Ovary (tissue), 10 donors: ENCODE measurements at places on chromosomes 5 and 9. TPM values are rescaled to one million over a fixed set of nuclear protein-coding genes. Genes with fewer than 3 reads are reported as not detected.

DNA sequence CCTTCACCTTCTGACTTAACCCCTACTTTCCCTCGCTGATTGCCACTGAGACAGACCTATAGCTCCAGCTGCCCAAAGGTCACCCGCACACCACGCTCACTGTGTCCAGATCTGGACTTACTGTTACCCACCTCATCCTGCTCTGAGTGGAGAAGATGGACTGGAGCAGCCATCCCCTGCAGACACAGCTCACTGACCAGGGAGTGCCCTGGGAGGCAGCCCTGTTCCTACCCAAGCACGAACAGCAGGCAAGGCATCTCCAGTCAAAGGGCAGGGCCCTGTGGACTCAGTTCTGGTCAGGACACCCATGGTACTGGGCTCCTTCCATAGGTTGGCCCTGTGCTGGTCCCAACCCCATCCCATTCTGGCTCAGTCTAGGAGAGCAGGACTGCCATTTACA is 9.5 kb upstream of the BARX1 start:
- no peak overlapping the region for H3K27ac ChIP-seq
- DNase-seq, result no peak
- no peak overlapping the region for H3K4me3 ChIP-seq
- H3K27me3 ChIP-seq, result no peaks in the 10 kb centered on the region
- H3K36me3 ChIP-seq, result no peaks in the 10 kb centered on the region

DNA sequence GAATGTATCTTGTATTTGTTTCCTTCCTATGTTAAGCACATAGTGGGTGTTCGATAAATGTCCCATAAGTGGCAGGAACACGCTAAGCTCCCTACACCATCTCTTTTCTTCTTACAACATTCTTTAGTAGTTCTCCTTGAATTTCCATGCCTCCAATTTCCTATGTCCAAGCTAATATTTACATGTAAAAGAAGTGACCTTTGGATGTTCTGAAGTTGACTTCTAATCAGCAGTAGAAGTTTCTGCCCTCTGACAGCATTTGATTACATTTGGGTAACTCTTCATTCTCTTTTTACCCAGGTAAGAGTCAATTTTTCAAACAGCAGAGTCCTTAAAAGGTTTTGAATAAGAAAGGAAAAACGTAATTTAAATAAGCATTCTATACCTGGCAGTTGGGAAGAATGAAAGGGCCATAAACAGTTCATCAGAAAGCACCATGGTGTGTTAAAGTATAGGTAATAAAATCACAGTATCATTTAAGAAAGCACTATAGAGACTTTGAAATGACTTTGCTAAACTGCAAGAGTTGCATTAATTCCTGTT is 78.9 kb downstream of the TRPM3 start:
- no peak overlapping the region for H3K4me3 ChIP-seq
- no peak for DNase-seq
- H3K27me3 ChIP-seq, result no peaks in the 10 kb centered on the region

GRCh38 chr5:74639807-74640449 is 600 bp downstream of the ENC1 start:
- H3K4me1 ChIP-seq, result peaks cover 7% of the 10 kb centered on the region
- H3K27me3 ChIP-seq, result no peaks in the 10 kb centered on the region
- no peaks in the 10 kb centered on the region for H3K36me3 ChIP-seq
- peak overlapping the region; percentile 60 for H3K27ac ChIP-seq
- peak; percentile 58 for DNase-seq

DNA sequence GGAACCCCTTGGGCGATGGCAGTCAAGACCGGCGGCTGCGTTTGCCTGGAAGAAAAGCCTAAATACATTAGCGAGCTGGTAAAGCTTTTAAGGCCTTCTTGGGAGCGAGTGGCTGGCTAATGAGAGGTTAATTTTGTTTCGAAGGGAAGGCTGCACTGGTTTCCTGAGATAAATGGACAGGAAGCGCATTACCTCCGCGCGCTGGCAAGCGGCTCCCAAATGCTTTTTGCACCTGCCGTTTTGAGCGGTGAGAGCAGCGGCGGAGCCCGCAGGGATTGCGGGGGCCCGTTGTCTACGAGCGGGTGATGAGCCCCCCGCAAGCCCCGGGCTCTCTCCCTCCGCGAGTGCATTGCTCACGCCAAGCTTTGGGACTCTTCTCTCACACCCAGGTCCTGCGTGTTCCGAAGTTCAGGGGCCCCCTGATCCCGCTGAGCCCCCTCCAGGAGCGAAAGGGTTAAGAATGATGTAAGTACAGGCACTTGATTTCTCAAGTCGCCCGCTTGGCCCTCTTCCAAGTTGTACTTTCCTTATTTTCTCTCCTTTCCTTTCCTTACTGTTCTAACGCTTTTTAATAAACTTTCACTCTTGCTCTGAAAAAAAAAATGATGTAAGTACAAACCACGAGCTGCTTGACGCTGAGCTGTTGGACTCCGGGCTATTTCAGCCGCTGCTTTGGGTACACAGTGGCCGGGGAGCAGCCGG is 3.1 kb upstream of the RGMB start:
- H3K4me1 ChIP-seq, result peaks cover 2% of the 10 kb centered on the region
- no peaks in the 10 kb centered on the region for H3K27me3 ChIP-seq
- H3K4me3 ChIP-seq, result peak overlapping the region; percentile 44
- no peaks in the 10 kb centered on the region for H3K36me3 ChIP-seq

DNA sequence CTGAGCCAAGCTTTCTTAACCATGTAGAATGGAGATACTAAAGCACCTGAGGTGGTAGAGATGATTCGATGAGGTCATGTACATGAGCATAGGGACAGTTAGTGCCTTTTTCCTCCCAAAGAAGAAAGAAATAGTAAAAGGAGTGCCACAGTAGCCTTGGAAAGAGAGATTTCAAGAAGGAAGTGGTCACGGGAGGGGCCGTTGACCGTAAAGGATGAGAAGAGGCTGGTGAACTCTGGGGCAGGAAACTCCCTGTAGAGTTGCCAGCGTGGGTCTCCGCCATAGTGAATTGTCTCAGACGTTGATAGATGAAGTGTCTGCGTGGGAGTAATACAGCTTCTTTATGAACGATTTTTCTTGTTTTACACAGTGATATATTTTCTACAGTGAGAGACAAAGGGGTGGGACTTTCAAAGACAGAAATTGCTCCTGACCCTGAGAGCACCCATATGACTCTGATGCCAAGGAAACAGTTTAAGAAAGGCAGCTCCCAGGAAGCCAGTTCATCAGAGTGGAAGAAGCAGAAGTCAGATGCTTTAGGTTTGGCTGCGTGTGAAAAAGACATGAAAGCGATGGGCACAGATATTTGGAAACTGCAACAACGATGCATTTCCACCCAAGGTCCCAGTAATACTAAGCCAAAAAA is 41.3 kb downstream of the UGCG start:
- no peaks in the 10 kb centered on the region for H3K27me3 ChIP-seq
- no peaks in the 10 kb centered on the region for H3K36me3 ChIP-seq
- H3K27ac ChIP-seq, result no peak overlapping the region
- H3K4me3 ChIP-seq, result no peak overlapping the region
- peaks cover 3% of the 10 kb centered on the region for H3K4me1 ChIP-seq

SLC45A2 gene
- 0.15 TPM for total RNA-seq

SLC46A2 gene
- total RNA-seq, result not detected
